NCI-H1105 (cell line): ENCODE measurements at places on chromosomes 2 and 18.

DNA sequence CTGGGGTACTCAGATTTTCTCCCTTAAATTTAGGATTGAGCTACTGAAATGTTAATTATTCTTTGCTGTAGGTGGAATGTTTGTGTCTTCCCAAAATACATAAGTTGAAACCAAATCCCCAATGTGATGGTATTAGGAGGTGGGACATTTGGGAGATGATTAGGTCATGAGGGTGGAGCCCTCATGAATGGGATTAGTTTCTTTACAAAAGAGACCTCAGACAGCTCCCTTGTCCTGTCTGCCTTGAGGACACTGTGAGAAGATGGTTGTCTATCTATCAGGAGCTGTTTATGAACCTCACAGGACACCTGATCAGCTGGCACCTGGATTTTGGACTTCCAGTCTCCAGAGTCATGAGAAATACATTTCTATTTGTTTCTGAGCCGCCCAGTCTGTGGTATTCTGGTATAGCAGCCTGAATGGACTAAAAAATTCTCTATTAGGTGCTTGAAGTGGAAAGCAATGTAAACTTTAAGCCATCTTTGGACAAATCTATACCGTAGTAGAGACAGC lies 99.2 kb upstream of the UXS1 start:
- no peak for DNase-seq

DNA sequence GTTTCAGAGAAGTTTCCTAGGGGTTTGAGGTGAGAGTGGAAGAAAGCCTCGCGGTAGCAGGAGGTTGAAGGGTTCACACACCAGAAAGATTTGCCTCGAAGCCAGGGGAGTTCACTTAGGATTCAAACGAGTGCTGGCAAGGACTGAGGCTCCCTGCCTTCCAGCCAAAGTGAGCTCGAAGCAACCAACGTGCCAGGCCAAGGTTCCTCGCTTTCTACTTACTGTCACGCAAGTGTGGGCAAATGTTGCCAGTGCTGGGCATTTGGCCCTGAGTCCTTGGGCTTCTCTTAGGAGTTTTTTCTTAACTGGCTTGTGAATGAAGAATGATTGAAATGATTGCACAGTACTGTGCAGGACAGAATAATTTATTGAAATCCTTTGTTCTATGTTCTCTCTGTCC lies 53.6 kb downstream of the TMEM178A start:
- no peak for DNase-seq

DNA sequence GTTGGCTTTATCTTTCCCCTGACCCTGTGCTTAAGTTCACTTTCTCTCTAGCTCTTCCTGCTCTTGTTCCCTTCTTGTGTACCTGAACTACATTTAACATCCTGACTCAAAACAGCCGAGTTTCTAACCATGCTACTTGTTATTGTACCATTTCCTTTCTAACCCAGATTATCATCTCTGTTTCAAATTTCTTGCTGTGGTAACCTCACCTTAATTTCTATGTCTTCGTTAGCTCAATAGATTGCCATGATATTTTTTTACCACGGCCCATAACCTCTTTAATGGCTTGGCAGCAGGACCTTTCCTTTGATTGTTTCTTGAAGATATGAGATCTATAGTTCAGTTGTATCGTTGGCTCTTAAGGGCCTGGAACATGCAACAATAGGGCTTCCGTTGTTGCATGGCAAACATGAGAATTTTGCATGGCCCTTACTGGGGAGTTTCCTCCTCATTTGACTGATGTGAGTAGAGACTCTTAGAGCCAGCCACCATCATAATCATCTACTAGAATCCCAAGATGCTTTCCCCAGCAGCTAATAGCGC lies 11.1 kb downstream of the CFAP36 start:
- no peak for DNase-seq

- peak; percentile 71 for DNase-seq
These were observed at the start of gene SOX11 for GRCh38 chr2:5691985-5692529. TSS of gene SOX11 (plus strand) at chr2:5692384. CDS start at chr2:5692722, 338 bp downstream.

- no peak for DNase-seq
These were observed 6.8 kb upstream of the TGFA start for GRCh38 chr2:70560442-70560841.

DNA sequence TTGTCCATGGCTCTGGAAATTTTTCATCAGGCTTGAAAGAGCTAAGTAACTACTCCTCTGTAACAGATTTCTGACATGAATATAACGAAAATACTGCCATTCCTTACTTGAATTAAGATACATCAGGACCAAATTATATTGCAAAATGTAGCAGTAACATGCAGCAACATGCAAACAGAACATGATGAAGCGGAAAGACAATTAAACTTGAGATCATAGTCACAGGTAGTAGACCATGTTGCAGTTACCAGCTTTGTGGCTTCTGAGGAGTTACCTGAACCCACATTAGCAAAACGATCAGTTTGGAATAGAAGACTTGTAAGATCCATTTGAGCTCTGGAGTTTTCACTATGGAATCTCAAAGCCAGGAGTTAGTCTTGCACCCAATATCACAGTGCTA lies 76.2 kb downstream of the MREG start:
- DNase-seq: no peak

DNA sequence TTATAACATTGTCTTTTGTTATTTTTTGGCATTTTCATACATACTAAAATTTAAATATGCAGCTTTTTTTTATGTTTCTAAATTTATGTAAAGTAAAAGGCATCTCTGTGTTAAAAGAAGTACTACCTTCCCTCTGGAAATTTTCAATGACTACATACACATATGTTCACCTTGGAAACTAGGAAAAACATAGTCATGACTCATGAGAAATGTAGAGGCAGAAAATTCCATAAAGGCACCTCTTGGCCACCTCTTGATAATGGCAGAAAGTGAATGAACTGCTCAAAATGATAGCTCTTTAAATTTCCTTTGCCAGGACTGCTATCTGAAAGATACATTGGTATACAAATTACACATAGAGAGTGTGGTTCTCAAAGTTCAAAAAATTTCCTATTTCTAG lies 889.1 kb upstream of the ZEB2 start:
- no peak for DNase-seq

- DNase-seq: no peak
These were observed 4.4 kb downstream of the MBOAT2 start for GRCh38 chr2:8999102-8999446.

DNA sequence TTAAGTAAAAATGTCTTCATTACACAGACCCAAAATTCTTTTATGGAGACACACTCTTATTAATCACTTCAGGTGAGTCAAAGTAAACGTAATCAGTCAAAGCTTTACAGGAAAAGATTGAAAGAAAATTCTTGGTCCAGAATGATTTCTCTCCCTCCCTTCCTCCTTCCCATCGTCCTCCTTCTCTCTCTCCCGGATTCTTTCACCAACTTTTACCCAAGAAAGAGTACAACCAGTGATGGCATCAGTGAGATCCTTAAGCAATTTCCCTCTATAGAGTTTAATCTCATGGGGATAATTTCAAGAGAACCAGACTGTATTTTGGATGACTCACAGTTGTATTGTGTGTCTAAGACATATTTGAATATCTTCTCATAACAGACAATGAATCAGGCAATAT lies 258.1 kb downstream of the ALK start:
- DNase-seq: no peak

DNA sequence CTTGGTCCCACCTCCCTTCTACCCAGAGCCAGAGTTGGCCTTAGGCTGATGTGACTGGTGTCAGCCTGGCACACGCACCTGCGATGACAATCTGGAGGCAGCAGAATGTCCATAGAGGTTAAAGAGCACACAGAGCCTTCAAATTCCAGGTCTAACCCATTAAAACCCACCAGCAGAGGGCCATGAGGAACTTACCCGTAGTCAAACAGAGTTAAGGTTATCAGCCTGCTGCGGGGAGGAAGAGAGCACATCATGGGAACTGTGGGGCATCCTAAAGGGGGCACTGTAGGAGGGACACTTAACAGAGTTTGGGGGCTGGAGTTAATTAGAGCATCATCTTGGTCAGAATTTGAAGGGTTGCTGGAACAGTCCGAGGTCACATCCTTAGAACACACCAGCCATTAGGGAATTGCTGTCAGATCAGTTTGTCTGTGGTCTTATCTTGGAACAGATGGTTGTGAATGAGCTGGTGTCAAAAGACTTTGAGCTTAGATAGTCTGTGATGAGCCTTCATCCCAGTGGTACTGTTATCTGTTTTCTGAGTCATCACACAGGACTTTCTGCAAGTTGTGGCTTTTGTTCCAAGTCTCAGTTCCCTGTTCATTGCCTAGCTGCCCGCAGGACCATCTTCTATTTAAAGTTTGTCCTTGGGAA lies 248.6 kb downstream of the LOXHD1 start:
- DNase-seq: no peak

GRCh38 chr2:218858671-218859555 lies 692 bp upstream of the WNT6 start:
- DNase-seq: no peak

- no peak for DNase-seq
These were observed 11.5 kb upstream of the RTN4 start for GRCh38 chr2:55061523-55062344.
